ENCODE measurements at places on chromosomes 1 and 21.

GRCh38 chr1:221829327-221830015, 87.6 kb upstream of the DUSP10 start:
- DNase-seq: peak; percentile 49

DNA sequence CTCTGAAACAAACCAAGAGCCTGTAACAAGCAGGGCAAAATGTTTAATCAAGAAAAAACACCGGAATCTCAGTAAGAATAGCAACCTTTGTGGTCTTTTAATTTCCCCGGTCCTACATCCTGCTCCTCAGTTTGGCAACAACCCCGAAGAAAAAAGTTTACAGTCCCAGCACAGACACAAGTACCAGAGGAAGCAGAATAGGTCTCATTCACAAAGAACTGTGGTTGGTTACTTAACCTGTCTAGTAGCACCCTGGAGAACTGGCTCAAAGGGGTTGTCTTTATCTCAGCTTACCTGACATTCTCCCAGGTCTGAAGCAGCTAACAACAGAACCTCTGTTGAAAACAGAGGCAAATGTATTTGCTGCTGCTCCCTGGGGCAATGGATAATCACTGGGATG, 399.3 kb downstream of the AJAP1 start:
- DNase-seq: no peak

DNA sequence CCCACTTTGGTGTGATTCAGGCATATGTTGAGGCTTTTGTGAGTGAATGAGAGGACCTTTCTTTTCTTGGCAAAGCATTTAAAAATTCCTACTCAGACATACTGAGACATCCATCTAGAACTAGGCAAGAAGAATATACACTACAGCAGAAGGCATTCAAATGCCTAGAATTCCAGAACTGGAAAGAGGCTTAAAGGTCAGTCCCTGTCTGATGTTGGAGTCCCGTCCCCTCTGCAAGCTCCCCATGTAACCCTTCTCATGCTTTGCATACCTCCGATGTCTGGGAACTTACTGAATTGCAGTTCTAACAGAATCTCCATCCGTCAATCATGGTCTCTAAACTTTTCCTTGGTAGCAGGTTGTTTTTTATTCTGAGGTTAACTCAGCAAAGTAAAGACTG, 152.9 kb downstream of the ATP6V1G3 start:
- no peak for DNase-seq

- no peak for DNase-seq
Measured at GRCh38 chr1:84370831-84371394, 27.4 kb upstream of the DNASE2B start.

GRCh38 chr1:228748431-228748830, 13.2 kb downstream of the RHOU start:
- DNase-seq: peak; percentile 7

DNA sequence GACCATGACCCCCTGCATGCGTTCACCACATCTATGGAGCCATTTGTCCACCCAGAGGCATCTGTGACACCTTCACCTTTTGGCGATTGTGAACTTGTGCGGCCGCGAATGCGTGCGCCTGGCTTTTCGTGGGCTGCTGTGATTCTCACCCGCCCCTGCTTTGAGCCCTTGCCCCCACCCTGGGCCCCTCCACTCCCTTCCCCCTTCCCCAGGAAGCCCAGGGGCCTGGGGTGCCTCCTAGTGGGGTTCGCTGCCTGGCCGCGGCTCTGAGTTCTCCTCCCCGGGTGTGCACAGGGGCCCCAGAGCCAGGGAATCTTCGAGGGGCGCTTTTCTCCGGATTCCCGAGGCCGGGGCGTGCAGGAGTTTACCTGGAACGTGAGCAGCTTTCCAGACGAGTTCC, 97.9 kb upstream of the ACTRT2 start:
- no peak for DNase-seq
